ENCODE measurements at places on chromosomes 4 and X.

GRCh38 chr4:2800691-2801596 lies 8.1 kb downstream of the SH3BP2 start:
- peak; percentile 85 for DNase-seq

- no peak for DNase-seq
Measured at GRCh38 chrX:39214387-39215126, 413.3 kb downstream of the MID1IP1 start.

DNA sequence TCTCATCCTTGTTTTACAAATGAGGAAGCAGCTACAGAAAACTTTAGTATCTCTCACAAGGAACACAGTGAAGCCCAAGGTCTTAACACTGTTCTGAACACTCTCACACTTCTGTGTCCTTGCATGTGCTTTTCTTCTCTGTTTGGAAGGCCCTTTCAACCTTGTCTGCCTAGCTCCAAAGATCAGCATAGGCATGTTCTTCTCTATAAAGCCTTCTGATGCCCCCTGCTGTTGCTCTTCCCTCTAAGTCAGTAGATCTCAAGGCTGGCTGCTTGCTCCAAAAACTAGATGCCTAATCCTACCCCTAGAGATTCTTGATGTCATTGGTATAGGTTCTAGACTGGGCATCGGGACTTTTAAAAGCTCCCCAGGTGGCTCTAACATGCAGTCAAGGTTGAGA lies 5.9 kb downstream of the APOO start:
- DNase-seq, result peak; percentile 79

DNA sequence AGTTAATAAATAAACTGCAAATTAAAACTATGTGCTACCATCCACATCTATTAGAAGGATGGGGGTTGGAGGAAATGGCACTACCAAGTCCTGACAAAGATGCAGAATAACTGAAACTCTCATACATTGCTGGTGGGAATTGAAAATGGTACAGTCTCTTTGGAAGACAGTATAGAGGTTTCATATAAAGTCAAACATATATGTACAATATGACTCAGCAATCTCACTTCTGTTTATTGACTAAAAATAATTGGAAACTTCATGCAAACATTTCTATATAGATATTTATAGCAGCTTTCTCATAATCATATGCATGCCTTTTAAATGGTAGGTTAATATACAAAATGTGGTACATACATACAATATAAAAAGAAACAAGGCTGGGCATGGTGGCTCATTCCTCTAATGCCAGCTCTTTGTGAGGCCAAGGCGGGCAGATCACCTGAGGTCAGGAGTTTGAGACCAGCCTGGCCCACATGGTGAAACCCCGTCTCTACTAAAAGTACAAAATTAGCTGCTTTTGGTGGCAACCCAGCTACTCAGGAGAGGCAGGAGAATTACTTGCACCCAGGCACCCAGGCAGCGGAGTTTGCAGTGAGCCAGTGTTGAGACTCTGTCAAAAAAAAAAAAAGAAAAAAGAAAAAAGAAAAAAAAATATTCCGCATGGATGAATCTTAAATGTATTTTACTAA lies 225.0 kb upstream of the CXXC4 start:
- no peak for DNase-seq

DNA sequence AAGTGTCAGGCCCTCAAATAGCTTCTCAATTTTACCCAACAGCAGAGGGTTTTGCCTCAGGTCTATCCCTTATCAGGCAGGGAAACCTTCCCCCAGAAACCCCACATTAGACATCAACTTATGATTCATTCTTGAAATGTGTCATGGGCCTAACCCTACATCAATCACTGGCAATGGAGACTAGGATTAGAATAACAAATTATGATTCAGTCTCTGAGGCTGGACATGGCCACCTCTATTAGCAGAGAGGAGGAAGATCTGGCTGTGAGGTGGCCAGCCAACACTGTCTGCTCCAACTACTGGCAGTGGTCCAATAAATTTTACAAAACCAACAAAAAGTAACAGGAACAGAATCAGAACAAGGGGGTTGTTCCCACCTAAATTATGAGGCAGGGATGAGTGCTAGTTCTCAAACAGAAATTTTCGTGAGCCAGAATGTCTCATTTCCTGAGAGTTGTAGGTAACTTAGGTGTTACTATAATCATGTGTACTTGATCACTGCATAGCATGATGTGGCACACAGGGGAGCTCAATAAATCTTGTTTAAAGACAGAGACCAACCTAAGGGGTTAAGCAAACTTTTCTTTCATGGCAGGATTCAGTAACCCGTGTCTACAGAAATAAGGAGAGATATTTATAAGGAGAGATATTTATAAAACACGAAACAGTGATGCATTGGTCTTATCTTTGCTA lies 126.8 kb downstream of the NFKB1 start:
- DNase-seq, result no peak

DNA sequence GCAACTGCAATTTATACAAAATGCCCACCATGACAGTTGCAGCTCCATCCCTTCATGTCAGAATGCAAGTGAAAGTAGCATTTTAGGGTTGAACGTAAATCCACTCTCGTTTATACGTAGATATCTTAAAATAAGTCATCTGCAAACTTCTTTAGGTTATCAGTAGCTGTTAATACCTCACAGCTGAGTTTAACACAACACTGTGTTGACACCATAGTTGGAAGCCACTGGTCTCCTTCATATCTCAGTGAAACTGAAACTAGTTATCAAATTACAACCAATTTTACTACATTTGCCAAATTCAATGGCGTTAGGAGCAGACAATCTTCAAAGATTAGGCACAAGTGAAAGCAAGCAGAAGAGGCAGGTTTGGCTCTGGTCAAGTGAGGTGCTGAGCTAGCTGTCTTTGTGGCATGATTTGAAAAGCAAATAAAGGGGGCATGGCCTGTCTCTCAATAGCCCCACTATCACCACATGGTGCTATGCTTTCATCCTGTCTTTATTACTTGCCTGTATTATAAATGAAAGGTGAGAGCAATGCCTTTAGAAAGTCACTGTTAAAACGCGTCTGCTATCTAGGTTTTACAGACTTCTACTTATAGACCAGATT lies 12.3 kb downstream of the PPP3CA start:
- DNase-seq, result no peak

DNA sequence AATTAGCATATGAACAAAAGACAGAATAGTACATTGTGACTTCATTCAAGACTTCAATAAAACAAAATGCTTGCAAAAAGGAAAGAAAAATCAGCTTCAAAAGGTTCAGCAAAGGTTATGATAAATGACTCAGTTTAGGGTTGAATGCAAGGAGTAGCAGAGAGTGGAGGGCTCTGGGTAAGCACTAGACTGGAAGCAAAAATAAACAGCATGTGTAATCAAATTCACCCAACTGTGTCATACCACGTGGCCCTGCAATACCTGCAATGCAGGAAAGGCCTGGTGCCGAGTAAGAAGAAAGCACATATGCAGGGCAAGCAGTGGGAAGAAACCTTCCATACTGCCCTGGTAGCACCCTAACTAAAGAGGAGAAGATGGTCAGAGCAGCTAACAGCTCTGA lies 88.7 kb downstream of the ATP11C start:
- DNase-seq, result no peak

DNA sequence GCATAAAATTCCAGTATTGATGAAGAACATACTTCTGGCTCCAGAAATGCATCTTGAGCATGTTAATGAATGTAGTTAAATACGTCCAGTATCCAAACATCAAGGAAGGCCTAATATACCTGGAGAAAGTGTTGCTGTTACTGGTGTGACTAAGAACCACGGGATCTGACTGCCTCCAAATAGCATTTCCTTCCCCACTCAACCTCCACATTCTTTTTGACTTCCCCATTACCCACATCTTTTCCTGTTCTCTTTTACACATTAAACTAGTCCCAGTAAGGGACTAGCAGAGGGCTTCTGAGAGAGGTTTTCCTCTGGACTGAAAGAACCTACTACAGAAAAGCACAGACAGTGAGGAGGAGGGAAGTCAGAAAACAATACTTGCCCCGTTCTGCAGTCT lies 482.8 kb upstream of the HTR2C start:
- DNase-seq, result no peak

- DNase-seq, result peak; percentile 3
Measured at GRCh38 chr4:156838761-156839160, 132.8 kb downstream of the PDGFC start.

- peak; percentile 67 for DNase-seq
Measured at GRCh38 chr4:6331018-6331417, 61.4 kb downstream of the WFS1 start.

DNA sequence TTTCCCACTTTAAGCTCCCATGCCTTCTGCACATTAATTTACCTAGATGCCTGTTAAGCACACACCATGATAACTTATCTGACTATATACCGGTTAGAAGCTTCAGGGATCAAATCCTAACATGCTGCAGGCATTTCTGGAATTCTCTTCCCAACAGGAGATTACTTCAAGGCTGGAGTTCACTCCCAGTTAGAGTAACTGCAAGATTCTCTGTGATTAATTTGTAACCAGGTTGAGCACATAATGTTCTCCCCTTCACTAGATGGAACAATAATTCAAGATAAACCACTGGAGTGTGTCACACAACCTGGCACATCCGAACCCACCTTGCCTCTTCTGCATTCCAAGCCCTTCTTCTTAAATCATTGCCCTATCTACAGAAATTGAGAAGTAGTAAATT lies 11.8 kb upstream of the UGT2A3 start:
- DNase-seq, result no peak

- peak; percentile 59 for DNase-seq
Measured at GRCh38 chrX:2677764-2678163, 13.3 kb upstream of the CD99 start.

DNA sequence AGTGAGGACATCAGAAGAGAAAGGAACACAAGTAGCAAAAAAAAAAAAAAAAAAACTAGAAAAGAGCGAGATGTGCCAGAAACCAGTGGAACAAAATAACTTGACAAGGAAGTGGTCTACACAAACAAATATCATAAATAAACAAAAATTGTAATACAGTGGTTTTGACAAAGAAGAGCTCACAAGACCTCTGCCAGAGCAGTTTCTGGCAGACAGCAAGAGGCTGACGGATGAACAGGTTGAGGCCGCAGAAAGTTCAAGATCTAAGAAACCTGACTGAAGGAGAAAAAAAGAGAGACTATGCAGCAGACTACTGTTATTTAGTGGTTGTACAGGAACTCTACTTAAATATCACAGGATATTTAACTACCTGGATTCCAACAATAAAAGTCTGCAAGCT lies 66.2 kb downstream of the MAB21L2 start:
- no peak for DNase-seq

DNA sequence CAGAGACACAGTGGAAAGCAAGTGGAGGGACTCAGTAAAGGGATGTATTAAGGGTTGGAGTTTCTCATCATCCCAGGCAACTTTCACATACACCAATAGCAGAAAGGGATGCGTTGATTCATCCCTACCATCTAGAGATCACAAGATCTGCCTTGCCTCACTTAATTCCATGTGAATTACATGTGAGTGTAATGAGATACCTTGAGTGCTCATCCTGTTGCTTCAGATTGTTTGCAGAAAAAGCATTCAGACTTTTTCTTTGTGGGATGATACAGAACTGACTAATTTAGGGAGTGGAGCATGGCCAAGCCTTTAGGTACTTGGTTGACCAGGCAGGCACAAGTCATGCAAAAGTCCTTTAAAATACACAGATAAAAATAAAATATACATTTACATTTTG lies 124.8 kb upstream of the SLIT2 start:
- DNase-seq, result no peak

GRCh38 chrX:14903891-14904290 lies 30.7 kb downstream of the MOSPD2 start:
- no peak for DNase-seq

DNA sequence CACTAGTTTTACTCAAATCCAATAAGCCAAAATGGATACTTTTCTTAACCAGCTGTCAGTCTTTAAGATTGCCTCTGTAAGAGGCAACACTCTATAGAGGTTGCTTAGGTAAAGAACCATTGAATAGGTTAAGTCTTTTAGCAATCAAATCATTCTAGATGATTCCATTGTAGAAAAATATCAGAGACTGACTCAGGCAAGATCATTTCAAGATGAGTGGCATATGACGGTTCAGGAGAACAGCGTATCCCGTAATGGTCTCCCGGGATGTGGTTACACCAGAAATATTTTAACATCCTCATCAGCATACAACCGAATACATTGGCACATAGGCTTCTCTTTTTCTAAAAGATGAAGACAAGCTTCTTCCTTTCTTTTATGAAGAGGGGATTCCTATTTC lies 641.7 kb upstream of the AGA start:
- no peak for DNase-seq
